ENCODE measurements at places on chromosomes 5 and 9.

GRCh38 chr9:77585335-77585786 lies 62.8 kb downstream of the GNA14 start:
- DNase-seq, result no peak

DNA sequence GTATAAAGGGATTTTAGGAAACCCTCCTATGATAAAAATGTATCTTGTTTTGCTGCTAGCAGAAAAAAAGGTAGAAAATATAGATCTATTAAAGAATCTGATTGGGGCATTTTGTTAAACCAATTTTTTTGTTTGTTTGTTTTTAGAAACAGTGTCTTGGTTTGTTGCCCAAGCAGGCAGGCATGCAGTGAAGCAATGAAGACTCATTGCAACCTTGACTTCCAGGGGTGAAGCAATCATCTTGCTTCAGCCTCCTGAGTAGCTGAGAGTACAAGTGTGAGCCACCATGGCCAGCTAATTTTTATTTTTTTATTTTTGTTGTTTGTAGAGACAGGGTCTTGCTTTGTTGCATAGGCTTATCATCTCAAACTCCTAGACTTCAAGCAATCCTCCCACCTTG lies 755.8 kb upstream of the EDIL3 start:
- no peak for DNase-seq

DNA sequence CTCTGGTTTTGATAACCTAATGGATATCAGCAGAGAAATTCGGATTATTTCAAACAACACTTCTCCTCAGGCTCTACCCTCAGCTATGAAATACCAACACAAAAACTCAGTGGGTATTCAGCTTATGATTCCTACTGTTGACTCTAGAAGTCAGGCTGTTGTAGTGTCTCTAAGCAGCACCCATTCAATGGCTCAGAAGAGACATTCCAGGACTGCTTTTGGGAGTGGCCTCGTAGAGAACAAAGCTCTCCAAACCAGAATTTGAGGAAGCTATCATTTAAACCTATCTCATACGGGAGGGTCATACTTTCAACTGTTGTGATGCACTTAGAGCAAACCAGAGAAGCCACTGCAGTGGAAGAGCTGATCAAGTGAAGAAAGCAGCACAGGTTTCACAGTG lies 34.1 kb downstream of the ETF1 start:
- DNase-seq, result no peak

DNA sequence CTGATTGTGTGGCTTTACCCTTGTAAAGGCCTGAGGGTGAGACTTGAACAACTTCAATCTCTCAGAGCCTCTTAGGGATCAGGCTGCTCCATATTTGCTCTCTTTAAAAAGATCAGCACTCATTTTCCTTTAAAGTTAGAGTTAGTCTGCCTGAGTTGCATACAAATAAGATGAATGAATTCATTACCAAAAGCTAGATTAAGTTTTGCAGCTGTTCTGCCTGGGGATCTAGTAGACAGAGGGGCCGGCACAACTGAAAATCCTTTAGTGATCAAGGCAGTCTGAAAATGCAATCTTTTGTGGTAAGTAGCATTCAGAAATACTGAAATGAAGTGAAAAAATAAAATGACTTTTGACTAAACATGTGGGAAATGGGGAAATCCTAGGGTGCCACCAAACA lies 264.0 kb downstream of the MAN2A1 start:
- no peak for DNase-seq

GRCh38 chr5:173339286-173339685 lies 11.1 kb upstream of the STC2 start:
- no peak for DNase-seq

GRCh38 chr5:9623661-9624060 lies 6.5 kb downstream of the TAS2R1 start:
- no peak for DNase-seq

DNA sequence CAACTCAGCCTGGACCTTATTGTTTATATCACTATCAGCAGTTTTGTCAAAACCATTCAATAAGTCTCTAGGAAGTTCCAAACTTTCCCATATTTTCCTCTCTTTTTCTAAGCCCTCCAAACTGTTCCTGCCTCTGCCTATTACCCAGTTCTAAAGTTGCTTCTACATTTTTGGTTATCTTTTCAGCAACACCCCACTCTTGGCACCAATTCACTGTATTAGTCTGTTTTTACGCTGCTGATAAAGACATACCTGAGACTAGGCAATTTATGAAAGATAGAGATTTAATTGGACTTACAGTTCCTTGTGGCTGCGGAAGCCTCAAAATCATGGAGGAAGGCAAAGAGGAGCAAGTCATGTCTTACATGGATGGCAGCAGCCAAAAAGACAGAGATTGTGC lies 744.4 kb upstream of the ADAMTS16 start:
- DNase-seq, result no peak

GRCh38 chr5:75337366-75338021 lies 474 bp downstream of the HMGCR start:
- DNase-seq, result no peak

DNA sequence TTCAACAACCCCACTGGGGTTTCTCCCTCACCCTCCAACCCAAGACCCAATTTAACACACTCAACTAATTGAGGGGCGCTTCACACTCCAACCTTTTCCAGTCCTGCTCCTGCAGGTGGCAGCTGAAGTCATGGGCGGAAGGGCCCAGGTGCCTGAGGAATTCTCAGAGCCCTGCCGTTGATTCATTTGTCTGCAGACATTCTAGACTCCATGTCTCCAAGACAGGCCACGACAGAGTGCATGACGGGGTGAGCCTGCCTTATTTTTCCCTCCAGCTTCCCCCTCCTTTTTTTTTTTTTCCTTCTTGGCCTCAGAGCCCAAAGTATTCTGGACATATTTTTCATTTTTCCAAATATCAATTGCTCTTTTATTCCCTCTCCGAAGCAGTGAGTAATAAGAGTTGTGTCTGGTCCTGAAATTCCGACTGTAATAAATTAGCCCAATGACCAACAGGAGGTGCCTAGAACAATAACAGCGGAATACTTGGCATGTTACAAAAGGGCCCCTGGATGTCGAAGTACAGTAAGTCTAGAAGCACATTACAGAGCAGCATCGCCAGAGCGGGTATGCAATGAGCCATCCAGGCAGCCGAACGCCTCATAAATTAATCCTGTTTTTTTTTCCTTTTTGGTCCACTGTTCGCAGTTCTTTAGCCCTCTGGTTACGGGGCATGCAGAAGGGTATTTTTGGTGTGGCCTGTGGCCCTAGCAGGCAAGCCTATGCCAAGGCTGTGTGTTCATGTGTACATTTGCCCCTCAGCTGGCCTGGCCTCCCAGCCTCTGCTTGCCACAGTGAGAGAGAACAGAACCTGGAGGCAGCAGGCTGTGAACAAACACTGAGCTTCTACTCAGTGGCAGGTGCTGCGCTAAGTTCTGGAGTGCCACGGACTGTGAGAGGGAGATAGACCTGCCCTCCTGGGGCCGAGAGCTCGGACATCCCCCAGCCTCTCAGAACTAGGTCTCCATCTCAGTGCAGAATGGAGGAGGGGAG lies 8.6 kb upstream of the SMIM23 start:
- no peak for DNase-seq

DNA sequence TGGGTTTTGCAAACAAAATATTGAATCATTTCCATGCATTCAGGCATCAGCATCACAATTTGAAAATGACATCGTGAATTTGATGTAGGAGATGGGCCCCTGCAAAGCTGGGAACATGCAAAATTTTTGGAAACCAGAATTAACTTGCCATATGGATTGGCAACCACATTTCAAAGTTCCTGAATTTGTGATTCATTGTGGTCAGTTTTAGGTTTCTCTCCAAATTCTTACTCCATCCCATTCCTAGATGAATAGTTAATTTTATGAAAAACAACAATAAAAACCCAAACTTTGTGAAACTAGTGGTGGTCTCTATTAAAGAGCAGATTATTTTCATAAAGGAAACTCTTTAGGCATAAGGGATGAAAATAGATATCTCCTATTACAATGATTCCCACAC lies 107.8 kb upstream of the SLIT3 start:
- no peak for DNase-seq

DNA sequence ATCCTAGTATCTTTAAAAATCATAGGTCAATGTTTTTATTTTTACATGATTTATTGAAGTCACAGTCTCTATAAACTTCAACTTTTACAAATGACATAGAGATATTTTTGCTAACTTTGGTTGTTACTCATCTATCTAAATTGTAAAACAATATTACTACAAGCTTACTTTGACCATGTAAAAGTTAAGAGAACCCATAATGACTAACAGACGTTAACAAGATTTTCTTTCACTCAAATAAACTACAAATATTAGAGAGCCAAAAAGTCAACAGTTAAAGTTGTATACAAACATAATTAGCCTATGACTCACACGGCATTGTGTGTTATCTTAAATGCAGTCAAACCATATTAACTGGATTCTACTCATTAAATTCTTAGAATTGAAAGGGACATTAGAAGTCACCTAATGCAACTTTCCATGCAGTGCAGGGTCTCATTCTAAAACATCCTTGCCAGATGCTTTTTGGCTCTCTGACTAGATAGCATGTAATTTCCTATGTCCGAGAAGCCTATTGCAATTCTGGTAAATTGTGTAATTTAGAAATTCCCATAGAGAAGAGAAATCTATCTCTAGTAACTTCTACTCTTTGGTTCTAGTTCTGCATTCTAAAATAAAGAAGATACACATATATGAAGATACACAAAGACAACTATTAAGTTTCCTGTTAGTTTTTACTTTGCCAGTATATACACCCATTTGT lies 42.2 kb upstream of the UGT3A2 start:
- DNase-seq, result no peak

- DNase-seq, result no peak
These were observed 163.8 kb upstream of the SLC28A3 start for GRCh38 chr9:84504360-84504759.

GRCh38 chr9:34291023-34291422 lies 38.0 kb downstream of the KIF24 start:
- no peak for DNase-seq

All from Jurkat, Clone E6-1 (cell line).